Activated naive CD4-positive, alpha-beta T cell treated with Interleukin-2 at 50 U/mL for 16 hours (primary cell): ENCODE measurements at places on chromosomes 13 and 19.
A peak's percentile ranks its signal among the peaks of the same experiment; 100 is the strongest.

DNA sequence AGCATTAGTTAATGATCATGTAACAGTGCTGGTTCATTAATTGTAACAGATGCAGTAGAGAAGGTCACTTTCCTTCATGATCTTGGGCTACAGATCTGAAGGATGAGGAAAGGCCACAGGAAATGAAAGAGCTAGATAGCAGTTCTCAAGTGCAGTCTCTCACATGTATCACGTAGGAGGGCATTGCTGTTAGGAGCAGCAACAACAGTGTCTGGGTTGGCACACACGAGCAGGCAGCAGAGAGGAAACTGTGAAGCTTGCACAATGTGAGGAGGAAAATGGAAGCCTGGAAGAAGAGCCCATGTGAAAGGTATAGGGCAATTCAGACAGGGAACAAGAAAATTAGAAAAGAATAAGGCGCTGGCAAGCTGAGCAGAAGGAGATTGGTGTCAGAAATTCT lies 1741.5 kb downstream of the PCDH9 start:
- no peak for DNase-seq

DNA sequence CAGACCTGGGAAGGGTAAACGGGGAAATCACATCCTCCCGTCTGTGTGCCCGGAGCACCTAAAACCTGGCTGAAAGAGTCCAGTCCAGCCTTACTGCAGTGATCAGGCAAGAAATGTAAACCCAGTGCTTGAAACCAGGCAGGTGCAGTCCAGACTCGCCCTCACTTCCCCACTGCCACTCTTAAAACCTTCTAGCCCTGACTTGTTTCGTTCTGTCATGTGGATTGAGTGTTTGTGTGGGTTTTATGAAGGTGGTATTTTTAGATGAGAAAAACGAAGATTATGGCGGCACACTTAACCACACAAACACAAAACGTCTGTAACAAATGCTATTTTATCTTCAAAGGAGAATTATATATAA lies 839 bp upstream of the CKAP2 start:
- DNase-seq: peak; percentile 18

- DNase-seq: no peak
Observed at GRCh38 chr13:105783261-105783660, 752.2 kb downstream of the EFNB2 start.

DNA sequence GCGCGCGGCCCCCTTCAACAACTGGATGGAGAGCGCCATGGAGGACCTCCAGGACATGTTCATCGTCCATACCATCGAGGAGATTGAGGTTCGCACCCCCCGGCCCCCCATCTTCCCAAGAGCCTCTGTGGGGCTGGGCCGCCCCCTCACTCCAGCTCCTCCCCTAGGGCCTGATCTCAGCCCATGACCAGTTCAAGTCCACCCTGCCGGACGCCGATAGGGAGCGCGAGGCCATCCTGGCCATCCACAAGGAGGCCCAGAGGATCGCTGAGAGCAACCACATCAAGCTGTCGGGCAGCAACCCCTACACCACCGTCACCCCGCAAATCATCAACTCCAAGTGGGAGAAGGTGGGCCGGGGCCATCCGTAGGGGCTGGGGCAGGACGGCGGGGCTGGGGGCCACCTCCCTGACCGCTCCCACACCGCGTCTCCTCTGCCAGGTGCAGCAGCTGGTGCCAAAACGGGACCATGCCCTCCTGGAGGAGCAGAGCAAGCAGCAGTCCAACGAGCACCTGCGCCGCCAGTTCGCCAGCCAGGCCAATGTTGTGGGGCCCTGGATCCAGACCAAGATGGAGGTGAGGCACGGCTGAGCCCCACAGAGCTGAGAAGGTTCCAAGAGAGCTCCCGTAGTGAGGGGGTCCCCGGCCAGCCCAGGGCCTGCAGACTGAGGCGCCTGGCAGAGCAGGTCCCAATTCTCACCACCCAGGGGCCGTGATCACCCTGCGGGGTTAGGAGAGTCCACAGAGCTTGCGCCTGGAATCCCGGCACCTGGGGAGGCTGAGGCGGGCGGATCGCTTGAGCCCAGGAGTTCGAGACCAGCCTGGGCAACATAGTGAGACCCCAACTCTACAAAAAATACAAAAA lies 20.1 kb downstream of the CAPN12 start:
- no peak for DNase-seq

DNA sequence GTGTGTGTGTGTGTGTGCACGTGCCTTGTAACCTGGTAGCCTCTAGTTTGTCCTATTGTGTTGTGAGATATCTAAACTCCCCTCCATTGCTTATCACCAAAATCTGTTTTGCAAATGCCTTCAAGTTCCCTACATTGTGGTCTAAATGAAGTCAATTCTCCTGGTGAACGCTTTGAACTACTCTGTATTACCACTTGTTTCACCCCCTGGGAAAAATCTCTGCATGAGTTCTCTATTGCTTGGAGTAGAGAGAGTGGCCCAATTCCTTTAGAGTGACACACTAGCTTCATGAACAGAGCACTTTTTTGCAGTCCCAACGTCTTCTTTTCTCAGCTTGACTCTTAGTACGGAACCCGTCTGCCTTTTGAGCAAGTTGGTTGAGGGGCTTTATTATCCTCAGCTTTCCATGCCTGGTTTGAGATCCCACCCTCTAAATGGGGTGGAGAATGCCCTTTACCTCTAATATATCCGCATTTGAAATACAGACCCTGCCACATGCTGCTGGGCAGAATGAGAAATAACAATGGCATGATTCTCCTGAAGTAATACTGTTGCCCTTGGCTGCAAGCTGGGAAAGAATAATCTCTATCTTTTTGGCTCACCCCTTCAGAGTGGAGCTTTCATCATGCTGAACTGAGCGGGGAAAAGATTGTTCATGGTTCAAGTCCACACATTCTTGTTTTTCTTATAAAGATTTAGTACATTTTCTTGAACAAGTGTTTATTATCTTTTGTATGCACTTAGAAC lies 2545.3 kb downstream of the PCDH9 start:
- DNase-seq: no peak

DNA sequence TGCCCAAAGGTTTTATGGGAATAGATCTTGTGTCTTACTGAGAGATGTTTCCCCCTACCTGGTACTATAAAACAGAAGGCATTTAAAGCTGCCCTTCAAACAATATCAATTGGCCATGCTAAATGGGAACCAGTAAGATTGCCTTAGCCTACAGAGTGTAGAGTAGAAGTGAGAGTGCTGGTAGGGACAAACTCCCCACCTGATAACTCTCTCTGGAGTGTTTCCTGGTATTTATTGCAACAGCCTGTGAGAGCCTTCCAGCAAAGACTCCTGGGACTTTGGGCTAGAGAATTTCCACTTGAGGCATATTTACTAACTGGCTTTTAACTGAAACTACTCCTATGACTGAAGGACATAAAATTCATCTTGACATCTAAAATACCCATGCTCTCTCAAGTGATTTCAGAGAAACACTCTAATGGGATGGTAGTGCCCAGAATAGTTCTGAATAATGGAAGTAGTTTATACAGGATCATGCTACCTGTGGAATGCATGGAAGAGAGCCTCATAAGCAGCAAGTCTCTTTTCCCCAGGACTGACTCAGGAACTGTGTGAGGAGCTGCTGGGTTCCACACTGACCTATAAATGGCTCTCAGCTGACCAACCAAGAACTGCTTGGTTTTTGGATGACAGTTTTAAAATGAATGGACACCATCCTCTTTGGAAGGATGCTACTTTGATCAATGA lies 132.7 kb upstream of the SLITRK5 start:
- DNase-seq: no peak

DNA sequence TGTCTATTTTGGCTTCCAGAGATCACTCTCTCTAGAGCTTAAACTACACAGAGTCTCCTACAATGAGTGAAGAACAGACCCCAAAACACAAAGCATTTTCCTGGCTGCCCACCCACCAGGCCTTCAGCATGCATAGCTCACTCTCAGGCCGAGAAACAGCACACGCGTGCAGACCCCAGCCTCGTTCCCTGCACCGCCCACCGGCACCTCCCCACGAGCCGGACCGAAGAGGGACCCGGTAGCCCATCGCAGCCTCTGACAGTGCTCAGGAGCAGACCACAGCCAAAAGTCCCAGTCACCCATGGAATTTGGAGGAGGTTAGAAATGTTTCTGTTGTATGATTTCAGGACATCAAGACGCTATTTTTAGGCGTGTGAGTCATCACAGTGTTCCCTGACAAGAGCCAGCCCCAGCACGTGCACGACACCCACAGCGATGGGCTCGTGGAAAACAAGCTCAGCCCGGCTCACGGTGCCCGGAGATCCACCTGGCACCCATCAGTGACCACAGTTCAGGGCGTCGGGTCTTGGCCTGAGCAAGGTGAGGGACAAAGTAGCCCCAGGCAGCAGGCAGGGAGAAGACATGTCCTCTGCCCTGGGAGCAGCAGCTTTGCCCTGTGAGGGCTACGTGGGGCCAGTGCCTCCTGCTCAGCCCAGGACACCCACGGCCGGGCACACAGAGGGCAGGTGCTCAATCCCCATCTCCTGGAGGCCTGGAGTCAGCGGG lies 50.1 kb upstream of the SPACA7 start:
- no peak for DNase-seq

GRCh38 chr19:18848878-18849661 lies 17.3 kb downstream of the UPF1 start:
- DNase-seq: peak; percentile 45

GRCh38 chr13:51282322-51282721 lies 57.2 kb upstream of the SERPINE3 start:
- DNase-seq: no peak

DNA sequence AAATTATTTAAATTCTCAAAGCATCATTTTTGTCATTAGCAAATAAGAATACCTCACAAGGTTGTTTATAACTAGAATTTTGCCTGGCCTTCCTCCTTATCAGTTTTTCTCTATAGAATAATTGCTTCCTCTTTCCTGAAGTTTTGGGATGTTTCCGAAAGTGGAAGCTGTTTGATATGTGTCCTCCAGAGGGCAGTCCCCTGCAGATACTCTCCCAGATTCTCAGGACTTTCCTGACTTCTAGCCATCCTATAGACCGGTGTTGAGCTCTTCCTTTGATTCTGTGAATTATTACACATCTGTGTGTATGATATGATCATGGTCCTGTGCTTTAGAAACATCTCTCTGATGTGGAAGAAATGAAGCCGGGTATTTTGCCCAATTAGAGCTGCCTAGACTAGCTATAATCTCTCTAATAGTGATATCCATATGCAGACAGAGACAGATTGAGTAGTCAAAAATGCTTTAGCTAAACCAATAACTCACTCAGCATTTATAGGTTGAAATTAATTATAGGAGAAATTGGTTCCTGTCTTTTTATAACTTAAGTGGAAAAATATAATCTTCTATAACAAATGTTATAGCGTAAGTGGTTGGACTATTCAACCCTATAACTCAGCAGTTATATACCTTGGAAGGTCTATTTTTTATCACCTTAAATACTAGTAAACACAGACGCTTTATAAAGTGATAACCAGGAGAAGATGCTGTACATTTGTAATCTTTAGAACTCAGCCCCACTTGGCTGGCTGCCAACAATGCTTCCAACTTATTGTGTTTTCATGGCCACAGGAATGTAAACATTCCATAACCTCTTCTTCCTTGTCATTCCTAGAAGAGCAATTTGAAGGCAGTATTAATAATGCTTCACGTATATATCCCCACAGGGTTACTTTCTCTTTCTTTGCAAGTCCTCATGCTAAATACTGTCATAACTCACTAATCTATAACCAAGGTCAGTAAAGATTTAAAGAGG lies 201.0 kb upstream of the RXFP2 start:
- DNase-seq: no peak

- peak; percentile 15 for DNase-seq
Observed at GRCh38 chr13:45695198-45695730, 6.9 kb upstream of the CBY2 start.

DNA sequence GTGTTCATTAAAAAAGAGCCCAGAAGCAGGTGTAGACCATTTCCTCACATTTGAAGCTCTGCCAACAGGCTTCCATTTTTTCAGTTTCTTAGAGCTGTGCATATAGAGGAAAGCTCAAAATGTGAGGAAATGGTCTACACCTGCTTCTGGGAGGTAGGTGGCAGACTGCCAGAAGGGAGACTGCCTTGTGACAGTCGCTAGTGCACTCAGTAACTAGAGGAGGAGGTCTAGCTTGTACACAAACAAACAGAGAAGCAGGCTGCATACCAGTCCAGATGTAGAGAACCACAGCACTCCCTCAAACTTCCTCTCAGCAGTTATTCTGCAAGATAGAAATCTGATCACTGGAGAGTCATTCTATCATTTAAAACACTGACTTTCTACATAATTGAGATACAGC lies 800.2 kb downstream of the EFNB2 start:
- DNase-seq: no peak

DNA sequence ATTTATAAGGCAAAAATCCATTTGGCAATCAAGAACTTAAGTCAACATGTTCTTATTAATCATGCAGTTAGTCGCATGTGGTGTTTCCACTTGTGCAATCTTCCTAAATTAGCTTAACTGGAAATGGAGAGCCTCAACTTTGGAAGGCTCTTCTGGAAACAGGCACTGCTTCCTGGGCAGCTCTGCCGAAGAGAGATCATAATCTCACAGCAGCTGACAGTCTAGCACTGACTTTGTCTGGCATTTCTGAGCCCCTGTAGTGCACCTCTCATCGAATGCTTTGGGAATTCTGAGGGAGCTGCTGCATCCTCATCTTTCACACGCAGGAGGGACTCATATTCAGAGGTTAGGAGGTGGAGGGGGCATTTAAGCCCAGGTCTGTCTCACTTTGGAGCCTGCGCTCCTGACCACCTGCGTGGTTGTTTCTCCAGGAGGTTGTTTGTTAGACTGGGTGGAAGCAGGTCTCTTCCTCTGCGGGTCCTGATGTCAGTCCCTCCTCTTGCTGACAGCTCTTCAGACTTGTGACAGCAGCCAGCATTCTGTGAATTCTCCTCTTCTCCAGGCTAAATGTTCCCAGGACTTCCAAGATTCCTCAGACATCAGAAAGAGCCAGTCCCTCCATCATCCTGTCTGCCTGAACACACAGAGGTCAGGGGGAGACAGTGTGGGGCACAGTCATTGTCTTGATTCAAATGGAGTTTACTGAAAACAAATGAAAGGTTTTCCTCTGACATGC lies 100.4 kb upstream of the GJB6 start:
- no peak for DNase-seq

DNA sequence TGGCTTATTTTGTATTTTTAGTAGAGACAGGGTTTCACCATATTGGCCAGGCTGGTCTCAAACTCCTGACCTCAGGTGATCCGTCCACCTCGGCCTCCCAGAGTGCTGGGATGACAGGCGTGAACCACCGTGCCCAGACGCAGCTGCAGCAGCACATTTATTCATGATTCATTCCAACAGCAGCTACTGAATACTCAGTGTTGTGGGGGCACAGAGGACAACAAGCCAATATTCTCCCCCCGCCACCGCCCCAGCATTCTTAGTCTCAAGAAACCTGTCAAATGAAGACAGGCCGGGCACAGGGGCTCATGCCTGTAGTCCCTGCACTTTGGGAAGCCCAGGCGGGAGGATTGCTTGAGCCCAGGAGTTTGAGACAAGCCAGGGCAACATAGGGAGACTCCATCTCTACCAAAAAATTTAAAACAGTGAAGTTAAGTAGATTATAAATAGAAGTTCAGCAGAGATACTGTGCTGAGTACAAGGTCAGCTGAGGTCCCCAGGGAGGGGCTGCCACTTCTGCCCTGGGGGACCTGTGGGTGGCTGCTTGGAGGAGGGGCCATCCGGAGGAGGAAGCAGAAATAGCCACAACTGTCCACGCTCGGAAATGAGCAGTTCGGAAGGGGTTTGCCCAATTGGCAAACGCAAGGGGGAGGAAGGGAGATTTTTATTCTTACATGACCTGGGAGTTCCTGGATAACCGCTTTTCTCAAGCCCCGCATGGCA lies 4.3 kb downstream of the DOT1L start:
- no peak for DNase-seq

- DNase-seq: no peak
Observed at GRCh38 chr13:77918391-77919245, at the start of gene EDNRB. TSS of gene EDNRB (minus strand) at chr13:77918831. CDS start at chr13:77918573, 258 bp downstream.
